ENCODE measurements at places on chromosomes 6 and 20. TPM values are rescaled to one million over a fixed set of nuclear protein-coding genes. Genes with fewer than 3 reads are reported as not detected.

DNA sequence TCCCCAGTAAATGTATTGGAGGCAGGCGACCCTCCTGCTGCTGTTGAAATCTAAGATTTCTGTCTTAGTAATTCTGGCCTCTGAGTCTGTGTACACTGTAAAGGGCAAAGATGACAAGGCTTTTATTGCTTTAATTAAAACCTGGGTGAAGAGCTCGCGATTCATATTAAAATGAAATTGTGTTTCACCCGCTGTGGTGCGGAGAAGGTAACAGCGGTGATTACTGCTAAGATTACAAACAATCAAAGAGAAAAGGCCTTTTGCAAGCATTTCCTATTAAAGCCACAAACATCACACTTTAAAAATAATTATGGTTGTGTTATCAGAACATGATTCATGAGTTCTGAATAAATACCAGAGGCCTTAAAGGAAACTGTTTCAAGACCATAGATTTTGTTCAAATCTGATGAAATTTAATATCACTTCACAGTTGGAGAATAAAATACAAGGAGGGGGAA lies 69.3 kb downstream of the TOX2 start:
- DNase-seq, result no peak

GRCh38 chr6:140303218-140303949 lies 928.9 kb upstream of the CITED2 start:
- no peak for DNase-seq

- no peak for DNase-seq
These were observed 156.8 kb upstream of the KCNQ5 start for GRCh38 chr6:72464791-72465691.

Gene VGLL2
- total RNA-seq, result not detected

Gene TFAP2D
- not detected for total RNA-seq

Gene TREML1
- 0.56 TPM for total RNA-seq

Gene VWA7
- total RNA-seq, result 0.48 TPM
